Endothelial cell (in vitro differentiated cells): ENCODE measurements at places on chromosomes 13 and 19.

GRCh38 chr13:50389726-50390125 is 374.5 kb downstream of the KCNRG start:
- DNase-seq, result peak; percentile 16

GRCh38 chr19:35143231-35143715 is at the start of gene FXYD7:
FXYD7 (plus strand) TSS chr19:35143255; CDS start chr19:35143334, 79 bp downstream.
- DNase-seq, result peak; percentile 26

DNA sequence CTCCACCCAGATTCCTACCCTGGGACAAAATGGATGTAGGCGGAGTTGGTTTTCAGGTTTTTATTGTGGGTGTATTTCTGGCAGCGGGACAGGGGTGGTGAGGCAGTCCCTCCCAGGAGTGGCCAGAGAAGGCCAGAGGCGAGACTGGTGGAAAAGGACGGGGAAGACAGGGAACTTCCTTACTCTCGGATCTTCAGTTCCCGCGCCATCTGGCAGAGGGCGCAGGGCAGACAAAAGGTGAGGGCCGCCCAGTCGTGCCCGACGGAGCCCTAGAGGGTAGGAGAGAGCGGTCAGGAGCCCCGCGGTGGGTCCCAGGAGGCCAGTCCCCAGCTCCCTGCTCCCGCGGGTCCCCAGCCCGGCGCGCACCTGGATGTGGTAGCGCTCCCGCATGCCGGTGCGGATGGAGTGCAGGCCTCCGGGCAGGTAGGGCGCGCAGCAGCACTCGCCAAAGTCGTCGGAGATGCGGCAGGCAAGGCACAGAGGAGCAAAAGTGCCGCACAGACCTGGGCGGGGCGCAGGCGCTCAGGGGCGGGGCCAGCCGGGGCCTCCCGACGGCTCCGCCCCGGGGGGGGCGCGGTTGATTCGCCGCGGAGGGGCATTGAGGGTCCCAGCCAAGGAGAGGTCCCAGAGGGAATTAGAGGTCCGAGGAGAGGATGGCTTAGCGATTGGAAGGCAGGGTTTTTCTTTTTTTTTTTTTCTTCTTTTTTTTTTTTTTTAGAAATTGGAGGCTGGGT is 3.0 kb downstream of the CNFN start:
- peak; percentile 80 for DNase-seq

DNA sequence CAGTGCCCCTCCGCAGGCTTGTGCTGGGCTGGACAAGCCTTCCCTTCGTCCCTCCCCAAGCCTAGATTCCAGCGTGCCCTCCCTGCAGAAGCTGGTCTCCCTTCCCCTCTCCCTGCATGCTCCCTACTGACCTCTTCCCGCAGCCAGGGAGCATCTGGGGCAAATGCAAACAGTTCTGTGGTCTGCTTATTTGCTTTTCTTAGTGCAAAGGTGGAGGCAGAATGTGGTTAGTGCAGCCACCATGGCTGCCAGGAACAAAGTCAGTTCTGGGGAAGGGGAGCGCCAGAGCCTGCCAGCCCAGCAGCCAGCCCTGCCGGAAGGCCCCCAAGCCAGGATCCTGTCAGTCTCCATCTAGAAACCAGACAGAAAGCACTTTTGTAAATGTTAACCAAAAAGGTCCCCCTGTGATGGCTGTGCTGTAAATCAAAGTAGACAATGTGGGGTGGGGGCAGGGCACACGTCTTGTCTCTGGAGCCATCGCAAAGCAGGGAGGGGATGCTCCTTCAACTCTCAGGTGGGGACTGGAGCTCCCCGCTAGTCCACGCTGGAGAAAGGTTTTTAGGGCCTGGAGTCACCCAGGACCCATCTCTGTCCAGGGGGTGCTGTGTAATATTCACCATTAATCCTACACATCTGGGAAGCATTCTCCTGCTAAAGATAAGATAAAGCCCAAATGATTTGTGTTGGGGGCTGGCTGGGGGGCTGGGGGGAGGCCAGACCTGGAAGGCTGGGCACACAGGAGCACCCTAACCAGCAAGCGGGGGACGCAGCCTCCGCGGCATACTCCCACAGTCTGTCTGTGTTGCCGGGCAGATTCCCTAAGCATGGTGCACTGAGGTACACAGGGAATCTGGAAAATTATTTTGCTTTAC is 30.9 kb downstream of the SERP2 start:
- no peak for DNase-seq

DNA sequence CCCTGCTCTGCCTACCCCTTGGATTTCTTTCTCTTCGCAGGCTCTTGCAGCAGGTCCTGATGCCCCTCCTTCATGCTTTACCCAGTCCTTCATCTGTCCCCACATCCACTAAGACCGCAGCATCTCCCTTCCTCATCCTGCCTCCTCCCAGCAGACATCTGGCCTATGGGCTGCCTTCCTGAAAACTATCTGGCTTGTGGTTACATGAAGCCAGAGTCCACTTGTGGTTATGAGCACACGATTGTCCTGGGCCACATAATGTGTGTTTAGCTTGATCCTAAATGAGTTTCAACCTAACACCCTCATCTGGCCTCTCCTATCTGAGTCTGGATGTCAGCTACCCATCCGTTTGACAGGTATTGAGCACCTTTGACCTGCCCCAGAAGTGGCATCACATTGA is 5.5 kb upstream of the ZNF175 start:
- no peak for DNase-seq

DNA sequence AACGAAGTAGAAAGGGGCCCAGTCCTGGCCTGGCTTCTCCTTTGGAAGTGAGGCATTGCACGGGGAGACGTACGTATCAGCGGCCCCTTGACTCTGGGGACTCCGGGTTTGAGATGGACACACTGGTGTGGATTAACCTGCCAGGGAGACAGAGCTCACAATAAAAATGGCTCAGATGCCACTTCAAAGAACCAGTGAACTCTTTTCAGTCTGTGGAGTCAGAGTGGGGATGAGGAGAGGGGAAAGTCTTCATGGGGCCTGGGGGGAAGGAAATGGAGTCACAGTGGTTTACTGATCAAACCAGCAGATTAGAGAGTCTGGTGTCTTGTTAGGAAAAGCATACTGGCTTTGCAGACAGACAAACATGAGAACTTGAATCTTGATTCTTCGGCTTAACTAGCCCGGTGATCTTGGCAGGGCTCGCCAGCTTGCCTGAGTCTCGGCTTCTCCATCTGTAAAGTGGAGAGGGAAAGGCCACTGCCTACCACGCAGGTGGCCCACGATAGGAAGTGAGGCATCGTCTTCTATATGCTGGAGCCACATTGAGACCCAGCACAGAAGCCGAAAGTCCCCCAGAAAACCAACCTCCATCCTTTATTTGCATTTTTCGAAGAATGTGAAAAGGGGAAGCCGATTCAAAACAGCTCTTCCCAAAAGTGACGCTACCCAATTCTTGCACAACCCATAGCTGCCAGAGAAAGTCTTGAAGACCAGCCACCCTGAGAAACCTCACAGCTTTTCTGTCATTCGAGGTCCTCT is at the start of gene FFAR1:
Gene FFAR1 (plus strand): TSS at position 732 of the 759 bp plus-strand sequence. CDS start 3,650 bp downstream, outside the sequence.
- no peak for DNase-seq

DNA sequence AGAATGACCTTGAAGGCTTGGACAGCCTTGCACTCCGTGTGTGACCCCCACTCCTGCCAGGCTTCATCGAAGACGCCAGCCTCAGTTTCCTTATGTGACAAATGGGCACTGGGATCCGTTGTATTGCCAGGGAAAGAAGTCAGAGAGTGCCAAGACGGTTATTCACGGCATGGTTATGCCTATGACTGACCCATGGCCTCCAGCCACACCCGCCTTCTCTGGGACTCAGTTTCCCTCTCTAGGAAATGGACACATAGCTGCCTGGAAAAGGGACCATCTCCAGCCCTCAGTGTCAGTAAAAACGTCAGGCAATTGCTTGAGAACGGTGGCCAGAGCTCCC is 915 bp upstream of the UBE2S start:
- DNase-seq, result no peak

DNA sequence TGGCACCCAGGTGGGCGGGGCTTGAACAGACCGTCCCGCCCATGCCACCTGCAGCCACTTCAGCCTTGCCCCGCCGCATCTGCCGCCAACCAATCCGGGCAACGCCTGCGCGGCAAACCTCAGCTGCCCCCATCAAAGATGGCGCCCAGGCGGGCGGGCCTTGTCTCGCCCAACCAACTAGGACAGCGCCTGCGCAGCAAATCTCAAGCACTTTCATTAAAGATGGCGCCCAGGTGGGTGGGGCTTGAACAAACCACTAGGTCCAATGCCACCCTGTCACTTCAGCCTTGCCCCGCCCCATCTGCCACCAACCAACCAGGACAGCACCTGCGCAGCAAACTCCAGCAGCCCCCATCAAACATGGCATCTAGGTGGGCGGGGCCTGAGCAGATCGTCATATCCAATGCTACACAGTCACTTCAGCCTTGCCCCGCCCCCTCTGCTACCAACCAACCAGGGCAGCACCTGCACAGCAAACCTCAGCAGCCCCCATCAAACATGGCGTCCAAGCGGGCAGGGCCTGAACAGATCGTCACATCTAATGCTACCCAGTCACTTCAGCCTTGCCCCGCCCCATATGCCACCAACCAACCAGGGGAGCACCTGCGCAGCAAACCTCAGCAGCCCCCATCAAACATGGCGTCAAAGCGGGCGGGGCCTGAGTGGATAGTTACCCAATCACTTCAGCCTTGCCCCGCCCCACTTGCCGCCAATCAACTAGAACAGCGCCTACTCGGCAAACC is 1.4 kb downstream of the PEG3 start:
- no peak for DNase-seq

DNA sequence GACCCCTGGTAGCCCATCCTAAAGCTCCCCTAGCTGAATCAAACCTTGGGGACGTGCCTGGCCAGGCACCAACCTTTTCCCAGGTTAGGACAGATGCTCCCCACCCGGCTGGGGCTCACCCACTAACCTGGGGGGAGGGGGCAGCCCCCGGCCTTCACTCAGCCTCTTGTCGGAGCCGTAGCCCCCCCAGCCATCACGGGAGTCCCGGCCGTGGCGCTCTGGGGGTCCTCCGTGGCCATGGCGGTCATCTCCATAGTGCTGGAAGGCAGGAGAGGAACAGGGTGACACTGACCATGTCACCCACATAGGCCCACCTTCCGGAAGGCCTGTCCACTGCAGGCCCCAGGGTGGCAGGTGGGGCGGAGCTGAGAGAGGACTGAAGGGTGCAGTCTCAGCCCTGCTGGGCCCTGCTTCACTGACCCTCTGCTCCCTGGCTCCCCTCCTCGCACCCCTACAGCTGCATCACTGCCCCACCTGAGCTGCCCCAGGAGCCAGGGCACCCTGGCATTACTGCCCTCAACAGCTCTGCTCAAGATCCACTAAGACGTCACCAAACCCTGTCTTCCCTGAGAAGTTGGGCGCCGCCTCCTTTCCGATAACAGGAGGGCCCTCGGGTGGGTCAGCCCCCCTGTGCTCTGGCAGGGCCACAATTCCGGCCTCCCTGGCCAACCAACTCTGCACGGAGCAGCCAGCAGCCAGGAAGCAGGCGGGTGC is 22.6 kb upstream of the TINCR start:
- no peak for DNase-seq

DNA sequence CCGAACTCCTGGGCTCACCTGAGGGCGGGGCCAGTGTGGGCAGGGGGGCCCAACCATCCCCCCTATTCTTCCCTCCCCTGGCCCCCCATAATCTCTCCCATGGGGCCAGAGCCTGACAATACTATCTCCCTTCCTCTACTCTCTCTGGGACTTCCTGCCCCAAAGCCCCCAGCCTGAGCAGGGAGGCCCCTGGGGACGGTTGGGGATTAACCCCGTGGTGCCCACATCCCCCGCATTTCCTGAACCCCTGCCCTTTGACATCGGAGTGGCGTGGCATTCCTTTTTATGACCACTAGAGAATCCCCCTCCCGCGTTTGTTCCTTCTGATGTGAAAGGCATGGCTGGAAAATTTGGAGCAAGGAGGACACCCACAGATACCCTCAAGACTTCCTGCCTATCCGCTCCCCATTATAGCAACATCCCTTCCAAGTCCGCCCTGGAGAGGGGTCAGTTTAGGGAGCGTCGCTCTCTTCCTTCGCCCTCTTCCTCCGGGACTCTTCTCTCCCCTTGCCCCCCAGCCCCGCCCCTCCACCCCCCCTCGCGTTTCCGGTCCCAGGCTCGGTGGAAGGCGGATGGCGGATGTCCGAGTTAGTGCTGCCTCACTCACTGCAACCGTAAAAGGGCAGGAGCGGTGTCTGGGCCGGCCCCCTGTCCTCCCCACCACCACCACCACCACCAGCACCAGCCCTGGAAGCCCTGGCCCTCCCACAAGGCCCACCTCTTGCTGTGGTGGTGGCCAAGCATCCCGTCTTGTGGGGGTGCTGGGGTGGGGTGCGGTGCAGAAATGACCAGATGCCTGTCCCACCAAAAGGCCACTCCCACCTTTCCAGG is 1.8 kb downstream of the VASP start:
- DNase-seq, result peak; percentile 78

GRCh38 chr19:5048091-5048726 is 79.3 kb downstream of the KDM4B start:
- peak; percentile 83 for DNase-seq

GRCh38 chr13:68897331-68897928 is 1210.2 kb upstream of the ATXN8OS start:
- DNase-seq, result no peak

DNA sequence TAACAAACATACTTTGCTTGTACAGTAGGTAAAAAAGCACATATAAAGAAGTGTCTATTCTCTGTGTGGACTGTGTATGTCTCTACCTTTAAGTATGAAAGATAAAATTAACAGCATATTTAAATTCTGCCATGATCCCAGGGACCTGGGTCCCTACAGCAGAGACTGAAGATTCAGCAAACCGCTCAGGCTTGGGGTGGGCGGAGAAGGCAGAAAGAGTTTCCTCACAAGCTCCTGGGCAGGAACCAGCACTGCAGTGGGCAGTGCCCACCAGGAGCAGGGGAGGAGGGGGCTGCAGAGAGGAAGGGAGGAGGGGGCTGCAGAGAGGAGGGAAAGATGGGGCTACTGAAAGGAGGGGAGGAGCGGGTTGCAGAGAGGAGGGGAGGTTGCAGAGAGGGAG is 44.6 kb upstream of the GRTP1 start:
- no peak for DNase-seq

- no peak for DNase-seq
Measured at GRCh38 chr19:16002406-16003384, 53.9 kb downstream of the OR10H4 start.

GRCh38 chr13:45219123-45219891 is 18.5 kb upstream of the KCTD4 start:
- DNase-seq, result no peak

DNA sequence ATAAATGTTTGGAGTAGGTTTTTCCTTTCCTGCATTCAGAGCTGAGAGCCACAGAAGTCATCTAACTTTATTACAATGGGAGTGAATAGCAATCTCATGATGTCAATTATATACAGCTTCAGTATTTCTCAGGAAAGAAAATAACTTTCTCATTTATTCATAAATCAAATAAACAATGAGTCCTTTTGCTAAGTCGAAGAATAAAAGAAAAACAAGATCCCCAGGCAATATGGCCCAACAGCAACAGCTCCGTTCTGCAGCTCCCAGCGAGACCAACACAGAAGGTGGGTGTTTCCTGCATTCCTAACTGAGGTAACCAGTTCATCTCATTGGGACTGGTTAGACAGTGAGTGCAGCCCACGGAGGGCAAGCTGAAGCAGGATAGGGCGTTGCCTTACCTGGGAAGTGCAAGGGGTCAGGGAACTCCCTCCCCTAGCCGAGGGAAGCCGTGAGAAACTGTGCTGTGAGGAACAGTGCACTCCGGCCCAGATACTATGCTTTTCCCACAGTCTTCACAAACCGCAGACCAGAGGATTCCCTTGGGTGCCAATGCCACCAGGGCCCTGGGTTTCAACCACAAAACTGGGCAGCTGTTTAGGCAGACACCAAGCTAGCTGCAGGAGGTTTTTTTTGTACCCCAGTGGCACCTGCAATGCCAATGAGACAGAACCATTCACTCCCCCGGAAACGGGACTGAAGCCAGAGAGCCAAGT is 128.2 kb downstream of the SLITRK1 start:
- no peak for DNase-seq
